Kidney (tissue), 22 donors: ENCODE measurements at places on chromosomes 6 and 20. TPM values are rescaled to one million over a fixed set of nuclear protein-coding genes. Genes with fewer than 3 reads are reported as not detected.

DNA sequence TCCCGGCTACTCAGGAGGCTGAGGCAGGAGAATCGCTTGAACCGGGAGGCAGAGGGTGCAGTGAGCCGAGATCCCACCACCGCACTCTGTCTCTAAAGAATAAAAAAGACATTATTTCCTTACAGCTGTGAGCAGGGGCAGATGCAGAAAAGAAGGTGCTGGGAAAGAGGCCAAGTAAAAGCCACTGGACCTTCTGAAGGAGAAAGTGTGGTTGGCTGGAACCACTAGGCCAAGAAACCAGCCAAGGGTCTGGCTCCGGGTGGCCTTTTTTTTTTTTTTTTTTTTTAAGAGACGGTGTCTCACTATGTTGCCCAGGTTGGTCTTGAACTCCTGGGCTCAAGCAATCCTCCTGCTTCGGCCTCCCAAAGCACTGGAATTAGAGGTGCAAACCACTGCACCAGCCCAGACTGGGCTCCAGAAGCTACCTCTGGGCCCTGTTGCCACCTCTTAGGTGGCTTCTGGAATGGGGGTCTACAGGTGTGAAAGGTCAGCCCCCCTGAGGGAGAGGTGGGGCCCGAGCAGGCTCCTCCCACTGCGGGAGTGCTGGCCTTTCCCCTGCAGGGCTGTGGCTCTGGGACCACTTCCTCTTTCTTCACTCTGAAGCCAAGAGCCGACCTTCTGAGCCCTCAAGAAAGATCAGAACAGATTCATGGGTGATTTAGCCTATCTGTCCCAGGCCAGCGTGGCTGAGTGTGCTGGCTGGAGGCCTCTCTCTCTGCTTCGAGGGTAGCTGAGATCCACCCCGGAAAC, at the start of gene FGD2:
FGD2 (plus strand) TSS at position 595 of the 750 bp plus-strand sequence. CDS start 163 bp downstream, outside the sequence.
- DNase-seq: no peak

DNA sequence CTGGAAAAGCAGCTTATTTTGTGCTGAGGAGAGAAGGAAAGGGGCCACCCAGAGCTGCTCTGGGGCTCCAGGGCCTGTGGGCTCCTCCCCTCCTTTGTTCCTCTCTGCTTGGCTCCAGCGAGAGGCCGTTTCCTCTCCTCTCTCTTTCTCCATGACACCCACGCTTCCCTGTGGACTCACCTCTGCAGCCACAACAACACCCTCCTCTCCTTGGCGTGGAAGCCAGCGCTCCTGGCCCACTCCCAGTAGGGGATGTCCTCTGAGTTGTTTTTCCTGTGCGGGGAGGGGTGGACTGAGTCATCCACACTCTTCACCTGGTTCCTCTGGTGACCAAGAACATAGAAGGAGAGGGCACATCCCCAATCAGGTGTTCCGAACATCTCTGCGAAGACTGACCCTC, 4.9 kb upstream of the CDSN start:
- no peak for DNase-seq

DNA sequence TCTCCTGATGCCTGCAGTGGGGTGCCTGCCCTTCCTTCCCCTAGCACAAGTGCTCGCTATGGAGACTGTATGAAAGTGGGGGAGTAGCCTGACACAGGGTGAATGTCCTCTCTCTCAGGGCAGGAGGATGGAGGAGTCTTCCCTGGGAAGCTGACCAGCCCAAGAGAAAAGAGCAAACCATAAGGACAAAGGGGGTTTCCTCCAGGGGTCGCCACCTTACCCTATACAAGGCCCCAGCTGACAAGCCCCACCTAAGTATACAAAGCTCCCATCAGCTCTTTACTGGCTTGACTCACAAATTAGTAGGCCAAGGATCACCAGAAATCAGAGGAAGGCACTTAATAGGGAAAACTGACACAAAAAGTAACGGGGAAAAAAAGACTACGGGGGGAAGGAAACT, 54.1 kb downstream of the PLAGL1 start:
- DNase-seq: no peak

- DNase-seq: no peak
Observed at GRCh38 chr20:43682446-43682845, 15.5 kb downstream of the MYBL2 start.

DNA sequence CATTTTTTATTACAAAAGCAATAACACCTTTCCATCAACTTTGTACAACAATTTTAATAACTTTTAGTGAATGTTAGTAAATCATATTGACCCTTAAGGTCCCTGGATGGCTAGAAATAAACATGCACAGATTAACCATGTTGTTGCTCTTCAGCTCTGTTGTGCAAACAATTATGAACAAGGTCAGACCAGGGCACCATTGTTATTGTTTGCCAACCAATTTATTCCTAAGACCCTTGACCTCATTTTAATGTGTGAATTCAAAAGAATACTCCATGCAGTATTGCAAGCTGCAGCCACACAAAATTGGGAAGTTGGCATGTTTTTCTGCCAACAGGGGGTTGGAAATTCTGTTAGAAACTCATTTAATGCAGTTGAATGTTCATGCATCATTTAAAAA, 426.6 kb upstream of the MAP3K7 start:
- DNase-seq: no peak

DNA sequence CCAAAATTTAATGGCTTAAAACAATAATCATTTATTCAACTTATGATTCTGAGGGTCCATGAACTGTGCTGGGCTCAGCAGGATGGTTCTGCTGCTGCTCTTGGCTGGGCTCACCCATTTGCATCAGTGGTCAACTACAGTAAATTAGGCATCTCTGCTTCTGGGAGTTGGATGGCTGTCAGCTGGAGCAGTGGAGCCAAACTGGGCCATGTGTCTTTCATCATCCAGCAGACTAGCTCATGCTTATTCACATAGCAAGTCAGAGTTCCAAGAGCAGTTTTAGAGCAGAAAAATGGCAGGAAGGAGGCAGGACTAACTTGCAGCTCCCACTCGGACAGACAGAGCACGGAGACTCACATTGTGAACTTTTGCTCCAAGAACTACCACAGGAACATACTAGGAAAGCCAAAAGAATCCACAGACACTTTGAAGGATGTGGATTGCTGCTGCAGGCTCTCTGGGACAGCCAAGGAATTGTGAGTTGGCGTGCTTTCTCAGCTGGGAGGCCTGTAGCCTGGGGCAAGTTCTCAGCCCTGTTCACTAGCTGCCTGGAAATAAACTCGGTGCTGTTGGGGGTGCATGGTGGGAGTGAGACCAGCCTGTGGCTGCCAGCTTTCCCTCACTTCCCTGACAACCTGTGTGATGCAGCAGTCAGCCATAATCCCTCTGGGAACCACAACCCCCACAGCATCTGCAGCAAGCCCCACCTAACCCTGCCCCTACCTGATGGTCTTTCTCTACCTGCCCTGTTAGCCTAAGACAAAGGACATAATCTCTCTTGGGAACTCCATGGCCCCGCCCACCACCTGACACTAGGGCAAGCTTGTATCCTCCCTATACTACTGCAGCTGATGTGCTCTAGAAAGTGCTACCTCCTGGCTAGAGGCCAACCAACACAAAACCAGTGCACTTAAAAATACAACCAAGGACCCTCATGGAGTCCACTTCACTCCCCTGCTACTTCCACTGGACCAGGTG, 129.0 kb downstream of the JPH2 start:
- DNase-seq: no peak

GRCh38 chr6:28875191-28875747, 48.5 kb downstream of the TRIM27 start:
- no peak for DNase-seq

DNA sequence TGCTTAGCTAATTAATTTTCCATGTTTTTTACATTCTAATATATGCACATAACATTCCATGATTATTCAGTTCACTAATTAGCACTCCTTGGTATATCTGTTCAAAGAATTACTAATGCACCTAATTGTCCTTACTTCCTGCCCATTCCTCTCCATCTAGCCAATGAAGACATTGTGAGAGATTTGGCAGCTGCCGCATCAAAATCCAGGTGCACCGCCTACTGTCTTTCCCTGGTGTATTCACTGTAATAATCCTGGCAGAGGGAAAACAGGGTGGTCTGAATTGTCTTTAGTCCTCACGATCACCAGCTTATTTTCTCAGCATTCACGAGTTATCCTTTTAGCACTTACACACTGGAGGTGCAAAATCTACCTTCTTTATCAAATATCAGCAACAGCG, 61.0 kb upstream of the SCGN start:
- no peak for DNase-seq

DNA sequence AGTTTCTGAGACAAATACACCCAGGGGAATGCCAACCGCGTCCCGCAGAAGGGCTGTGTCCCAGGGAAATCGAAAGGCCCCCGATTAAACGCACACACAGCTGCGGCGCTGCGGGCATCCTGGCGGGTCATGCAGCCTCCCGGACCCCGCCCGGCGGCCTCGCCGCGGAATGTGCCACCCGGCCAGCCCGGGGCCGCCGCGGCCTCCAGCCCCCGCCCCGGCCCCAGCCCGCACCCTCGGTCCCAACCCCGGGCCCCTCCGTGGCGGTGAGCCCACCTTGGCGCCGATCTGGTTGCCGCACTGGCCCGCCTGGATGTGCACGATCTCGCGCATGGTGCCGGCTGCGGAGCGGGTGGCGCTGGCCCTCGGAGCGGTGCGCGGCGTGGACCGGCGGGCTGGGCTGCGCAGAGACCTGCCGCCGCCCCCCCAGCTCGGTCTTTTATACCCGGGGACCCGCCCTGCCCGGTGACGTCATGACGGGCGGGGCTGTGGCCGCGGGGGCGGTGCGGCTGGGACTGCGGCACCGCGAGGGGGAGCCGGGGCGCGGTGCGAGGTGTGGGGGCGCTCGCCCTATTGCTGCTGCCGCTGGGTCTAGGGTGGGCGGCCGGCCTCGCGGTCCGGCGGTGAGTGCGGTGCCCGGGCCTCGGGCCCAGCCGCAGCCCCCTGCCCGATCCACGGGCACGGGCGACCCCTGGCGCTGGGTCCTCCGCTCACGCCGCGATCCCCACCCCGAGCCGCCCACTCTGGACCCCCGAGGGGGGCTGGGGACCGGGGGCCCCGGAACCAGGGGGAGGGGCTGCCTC, at the start of gene TUBB2A:
TUBB2A (minus strand) TSS at position 414 of the 803 bp plus-strand sequence; CDS start at position 333, 81 bp downstream.
- DNase-seq: peak; percentile 79

GRCh38 chr6:21158873-21159272, 434.7 kb upstream of the SOX4 start:
- DNase-seq: no peak

- no peak for DNase-seq
Observed at GRCh38 chr20:44811150-44811685, 872 bp upstream of the RIMS4 start.

GRCh38 chr6:132459605-132459952, 53.3 kb downstream of the STX7 start:
- DNase-seq: no peak

GRCh38 chr6:159919800-159920199, 29.0 kb downstream of the MAS1 start:
- no peak for DNase-seq

GRCh38 chr20:50913690-50914375, 17.4 kb downstream of the ADNP start:
- no peak for DNase-seq

DNA sequence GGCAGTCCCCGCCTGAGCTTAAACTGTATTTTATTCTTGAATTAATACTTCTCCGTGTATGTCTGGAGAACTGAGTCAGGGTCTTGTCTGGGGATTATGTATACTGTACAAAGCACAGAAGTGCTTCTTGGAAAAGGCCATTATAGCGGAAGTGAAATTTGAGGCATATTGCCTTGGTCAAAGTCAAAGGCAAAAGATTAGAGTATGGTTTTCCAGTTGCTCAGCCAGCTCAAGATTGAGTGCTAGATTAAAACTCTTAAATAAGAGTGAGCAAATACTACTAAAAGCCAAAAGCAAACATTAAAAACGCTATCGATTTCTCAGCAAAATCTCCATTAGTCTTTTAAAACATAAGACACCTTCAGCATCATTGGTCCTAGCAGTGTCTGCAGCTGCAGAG, 207.7 kb upstream of the MAN1A1 start:
- DNase-seq: no peak

DNA sequence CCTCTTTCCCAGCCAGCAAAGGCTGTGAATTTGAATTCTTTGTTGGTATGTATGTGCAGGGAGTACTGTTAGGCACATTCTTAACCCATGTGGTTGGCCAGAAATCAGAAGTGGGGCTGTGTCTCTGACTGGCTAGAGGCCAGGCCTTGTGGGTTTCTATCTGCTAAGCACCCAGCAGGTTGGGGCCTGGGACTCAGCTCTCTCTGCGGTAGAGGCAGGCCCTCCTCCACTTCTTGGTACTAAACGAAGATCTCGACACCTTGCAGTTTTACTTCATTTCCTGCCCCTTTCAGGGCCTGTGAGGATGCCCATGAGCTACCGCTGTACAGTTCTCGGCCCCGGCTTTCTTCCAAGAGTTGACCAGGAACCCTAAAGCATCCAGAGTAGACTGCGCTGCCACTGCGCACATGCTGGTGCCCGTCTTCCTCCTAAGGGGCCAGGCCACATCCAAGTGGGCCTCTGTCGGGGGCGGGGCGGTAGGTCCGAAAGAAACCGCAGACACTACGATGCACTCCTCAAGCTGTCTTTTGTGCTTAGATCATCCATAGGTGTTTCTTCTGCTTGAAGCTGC, 51.1 kb downstream of the TCP11 start:
- DNase-seq: no peak

DNA sequence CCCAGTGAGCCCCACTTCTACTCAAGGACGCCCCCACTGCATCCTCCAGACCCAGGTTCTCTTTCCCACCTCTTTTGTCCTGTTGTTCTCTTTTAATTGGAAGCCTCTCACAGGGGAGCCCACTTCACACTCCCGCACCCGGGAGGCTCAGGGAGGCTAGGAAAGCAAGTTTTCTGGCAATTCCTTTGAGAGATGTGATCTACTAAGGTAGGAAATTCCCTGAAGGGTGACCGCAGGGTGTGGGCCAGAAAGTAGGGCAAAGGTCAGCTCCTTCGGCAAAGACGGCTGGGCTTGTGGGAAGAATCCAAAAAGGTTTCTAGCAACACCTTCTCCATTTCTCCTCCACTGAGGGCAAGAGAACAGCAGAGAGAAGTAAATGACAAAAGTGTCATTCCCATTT, 98.1 kb upstream of the PTPN1 start:
- DNase-seq: no peak

- DNase-seq: no peak
Observed at GRCh38 chr20:51600950-51601349, 58.4 kb upstream of the NFATC2 start.

DNA sequence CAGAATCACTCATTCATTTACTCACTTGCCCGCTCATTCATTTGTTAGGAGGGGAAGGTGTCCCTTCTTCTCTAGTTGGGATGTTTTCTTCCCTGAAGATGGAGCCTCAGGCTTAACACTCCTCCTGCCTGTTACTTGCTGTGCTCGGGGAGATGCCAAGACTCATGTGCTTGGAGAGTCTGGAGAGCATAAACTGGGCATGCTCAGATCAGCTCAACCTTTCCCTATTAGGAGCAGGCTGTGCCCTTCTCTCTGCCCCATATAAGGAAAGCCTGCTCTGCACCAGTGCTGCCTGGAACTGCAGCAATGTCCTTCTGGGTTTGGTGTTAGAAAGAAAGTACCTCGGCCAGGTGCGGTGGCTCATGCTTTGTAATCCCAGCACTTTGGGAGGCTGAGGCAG, 18.0 kb upstream of the UBE2V1 start:
- DNase-seq: no peak

- no peak for DNase-seq
Observed at GRCh38 chr20:53301869-53302268, 291.8 kb downstream of the ZNF217 start.

GRCh38 chr6:170181338-170181690, 109.6 kb downstream of the DLL1 start:
- no peak for DNase-seq

EPPIN gene
- total RNA-seq: not detected

LST1 gene
- total RNA-seq: 31.5 TPM

EPHA7 gene
- 27.0 TPM for total RNA-seq
